ENCODE measurements at places on chromosomes 5 and 9.
A peak's percentile ranks its signal among the peaks of the same experiment; 100 is the strongest.

GRCh38 chr5:107418902-107419301 lies 251.8 kb downstream of the EFNA5 start:
- no peak for DNase-seq

DNA sequence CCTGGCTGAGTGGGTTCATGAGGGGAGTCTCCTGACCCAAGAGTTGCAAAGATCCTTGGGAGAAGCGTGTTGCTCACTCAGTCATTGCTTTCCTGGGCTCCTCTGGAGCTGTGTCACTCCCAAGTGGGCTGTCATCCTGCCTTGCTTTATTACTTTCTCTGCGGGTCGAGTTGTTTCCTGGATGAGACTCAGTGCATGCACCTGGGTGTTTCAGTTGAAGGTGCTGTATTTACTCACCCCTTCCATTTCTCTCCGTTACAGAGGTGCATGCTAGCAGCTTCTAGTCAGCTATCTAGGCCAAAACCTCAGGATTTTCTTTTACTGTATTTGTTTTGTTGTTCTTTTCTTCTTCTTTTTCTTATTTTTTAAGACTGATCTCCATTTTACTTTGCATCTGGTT lies 785.5 kb upstream of the EDIL3 start:
- no peak for DNase-seq

DNA sequence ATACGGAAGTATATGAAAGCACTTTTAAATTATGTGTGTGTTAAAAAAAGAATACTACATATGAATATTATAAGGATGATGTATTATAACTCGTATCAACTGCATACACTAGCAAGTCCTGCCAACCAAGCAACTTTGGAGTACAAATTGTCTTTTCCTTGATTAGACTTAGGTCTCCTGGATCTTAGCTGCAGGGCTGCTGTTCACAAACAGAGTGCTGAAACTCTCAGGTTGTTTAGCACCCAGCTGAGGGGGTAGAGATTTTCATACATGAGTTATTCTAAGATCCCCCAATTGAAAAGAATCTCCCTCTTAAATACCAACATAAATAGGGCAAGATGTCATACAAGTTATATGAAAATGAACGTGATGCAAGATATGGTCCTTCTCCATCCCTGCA lies 149.8 kb upstream of the TNC start:
- peak; percentile 24 for DNase-seq

DNA sequence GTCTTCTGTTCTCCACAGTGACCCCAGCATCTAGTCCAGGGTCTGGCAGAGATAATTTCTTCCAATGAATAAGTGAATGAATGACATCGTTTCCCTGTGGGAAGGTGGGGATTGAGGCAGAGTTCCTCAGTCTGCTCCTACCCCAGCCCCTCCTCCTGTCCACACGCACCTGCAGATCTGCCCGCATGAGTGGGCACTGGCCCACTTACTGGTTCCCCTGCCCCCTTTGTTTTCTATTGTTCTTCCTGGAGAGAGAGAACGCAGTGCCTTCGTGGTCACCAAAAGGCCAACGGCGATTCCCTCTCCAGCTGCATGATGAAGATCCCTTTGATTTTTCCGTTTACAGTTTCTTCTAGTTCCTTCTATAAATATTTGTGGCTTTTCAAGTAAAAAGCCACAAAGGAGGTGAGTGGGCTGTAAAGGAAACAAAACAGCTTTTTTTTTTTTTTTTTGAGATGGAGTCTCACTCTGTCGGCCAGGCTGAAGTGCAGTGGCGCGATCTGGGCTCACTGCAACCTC lies 5.8 kb upstream of the FPGS start:
- no peak for DNase-seq

GRCh38 chr5:169736653-169737052 lies 99.6 kb downstream of the DOCK2 start:
- no peak for DNase-seq

DNA sequence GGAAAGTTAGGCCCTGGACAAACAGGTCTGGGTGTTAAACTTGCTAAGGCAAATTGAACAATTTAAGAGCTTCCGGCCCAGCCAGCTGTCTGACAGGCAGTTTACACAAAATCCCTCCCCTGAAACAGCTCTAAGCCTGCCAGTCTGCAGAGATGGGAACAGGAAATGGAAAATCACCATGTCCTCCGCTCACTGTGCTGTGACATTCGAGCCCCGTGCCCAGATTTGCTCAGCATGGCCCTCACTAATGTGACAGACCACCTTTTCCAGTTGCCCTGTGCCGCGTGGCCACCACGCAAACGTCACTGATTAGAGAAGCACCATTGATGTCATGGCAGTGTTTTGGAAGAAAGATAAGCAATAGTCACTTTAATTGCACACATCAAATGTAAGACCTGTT lies 41.0 kb downstream of the CCNJL start:
- DNase-seq: no peak

- peak; percentile 32 for DNase-seq
Observed at GRCh38 chr5:136033848-136034247, 5.1 kb downstream of the TGFBI start.

DNA sequence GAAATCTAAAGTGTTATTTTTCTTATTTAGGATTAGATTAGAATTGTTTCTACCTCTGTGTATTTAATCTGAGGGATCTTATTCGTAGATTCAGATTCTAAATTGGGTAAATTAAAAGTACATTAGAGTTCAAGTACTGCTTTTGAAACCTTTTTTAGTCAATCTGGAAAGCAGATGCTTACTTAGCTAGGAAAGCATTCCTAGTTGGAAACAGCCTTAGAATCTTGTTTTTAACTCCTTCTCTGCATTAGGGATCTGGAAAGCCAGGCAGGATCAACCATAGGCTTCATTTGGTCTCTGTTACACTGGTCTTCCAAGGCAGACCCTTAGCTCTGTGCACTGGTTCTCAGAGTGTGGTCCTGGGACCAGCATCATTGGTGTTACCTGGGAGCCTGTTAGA lies 247.4 kb downstream of the NR3C1 start:
- no peak for DNase-seq
